Astrocyte of the spinal cord (primary cell): ENCODE measurements at places on chromosomes 11 and 22.

DNA sequence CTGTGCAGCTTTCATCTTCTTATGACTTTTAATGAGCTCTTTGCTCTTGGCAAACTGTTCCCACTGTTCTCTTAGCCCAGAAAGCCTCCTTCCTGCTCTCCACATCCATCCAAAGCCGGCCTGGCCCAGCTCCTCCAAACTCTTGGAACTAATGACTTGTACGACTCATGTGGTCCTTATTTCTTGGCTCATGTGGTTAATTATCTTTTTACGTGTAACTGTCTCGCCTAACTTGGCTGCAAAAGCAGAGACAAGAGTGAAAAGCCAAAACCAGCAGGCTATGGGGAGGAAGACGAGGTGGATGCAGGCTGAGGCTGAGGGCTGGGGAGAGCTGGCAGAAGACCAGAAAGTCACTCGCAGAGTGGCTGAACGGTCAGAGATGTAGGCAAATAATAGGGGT is 5.5 kb downstream of the CSNK2A3 start:
- no peak for DNase-seq

- DNase-seq = no peak
These were observed 96.8 kb upstream of the THY1 start for GRCh38 chr11:119519796-119520195.

GRCh38 chr11:32497951-32498350 is 62.6 kb upstream of the WT1 start:
- no peak for DNase-seq

DNA sequence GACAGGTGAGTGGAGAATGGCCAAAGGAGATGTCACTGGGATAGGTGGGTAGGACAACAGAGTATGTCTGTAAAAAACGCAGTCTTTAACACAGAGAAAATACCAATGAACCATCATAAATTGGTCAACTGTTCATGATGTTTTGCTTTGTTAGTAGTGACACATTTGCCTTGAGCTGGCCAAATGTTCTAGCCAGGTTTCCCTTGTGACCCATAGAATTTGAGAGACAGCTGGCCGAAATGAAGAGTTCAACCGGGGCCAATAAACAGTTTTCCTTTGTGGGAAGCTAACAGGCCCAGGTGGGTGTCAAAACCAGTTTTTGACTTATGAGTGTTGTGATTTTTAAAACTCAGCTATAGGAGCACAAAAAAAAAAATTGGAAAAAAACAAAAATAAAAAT is 116.6 kb upstream of the BID start:
- no peak for DNase-seq

- DNase-seq = no peak
These were observed 319.7 kb downstream of the LARGE1 start for GRCh38 chr22:33600595-33600994.

- DNase-seq = no peak
These were observed 249.1 kb downstream of the CTTN start for GRCh38 chr11:70647188-70648166.

GRCh38 chr11:23497040-23497439 is 636.8 kb upstream of the CCDC179 start:
- no peak for DNase-seq

GRCh38 chr11:75100314-75100713 is 3.6 kb upstream of the OR2AT4 start:
- peak; percentile 2 for DNase-seq

DNA sequence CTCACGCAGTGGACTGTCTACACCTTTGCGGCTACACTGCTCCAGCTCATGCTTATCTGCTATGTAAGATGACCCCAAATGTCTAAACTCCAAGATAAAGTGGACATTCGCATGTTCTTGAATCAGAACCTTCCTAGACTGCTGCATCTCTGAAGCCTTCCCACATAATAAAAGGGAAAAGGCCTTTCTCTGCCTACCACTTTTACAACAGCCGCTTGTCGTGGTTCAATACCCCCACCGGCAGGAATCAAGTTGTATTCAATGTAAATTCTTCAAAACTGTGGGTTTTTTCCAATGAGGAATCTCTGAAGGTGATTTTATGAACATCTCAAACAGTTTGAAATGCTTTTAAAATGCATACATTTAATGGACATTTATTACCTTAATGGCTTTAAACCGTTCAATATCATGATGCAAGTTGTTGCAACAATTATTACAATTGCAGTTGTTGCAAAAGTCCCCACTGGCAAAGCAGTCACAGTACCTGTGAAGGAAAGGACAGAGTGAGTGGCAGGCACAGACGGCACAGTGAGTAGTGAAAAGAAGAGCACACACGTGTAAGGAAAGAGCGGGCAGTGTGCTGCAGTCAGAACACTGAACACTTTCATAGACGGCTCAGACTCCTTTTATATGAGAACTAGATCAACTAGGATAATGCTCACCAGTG is 31.2 kb downstream of the GAL start:
- DNase-seq = no peak

DNA sequence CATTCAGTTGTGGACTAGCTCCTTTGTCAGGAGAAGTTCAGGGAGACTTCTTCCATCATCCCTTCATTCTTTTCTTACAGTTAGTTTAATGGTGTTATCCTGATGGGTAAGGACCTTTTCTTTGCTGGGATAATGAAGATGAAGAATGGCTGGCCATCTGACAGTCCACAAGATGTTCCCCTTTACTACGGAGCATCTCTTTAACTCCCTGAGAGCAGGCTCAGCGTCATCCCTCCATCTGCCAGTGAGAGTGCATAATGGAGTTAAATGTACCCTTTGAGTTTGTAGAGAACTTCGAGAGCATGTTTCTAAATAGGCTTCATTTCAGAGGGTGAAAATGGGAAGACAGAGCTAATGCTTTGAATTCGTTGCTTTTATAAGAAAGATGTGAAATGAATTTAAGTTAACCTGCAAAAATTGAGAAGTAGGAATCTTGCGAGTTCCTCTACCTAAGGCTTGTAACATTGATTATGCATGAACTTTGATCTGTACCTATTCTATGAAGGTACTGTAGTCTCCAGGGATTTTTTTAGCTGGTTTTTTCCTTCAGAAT is 1.7 kb downstream of the EP300 start:
- peak; percentile 37 for DNase-seq

DNA sequence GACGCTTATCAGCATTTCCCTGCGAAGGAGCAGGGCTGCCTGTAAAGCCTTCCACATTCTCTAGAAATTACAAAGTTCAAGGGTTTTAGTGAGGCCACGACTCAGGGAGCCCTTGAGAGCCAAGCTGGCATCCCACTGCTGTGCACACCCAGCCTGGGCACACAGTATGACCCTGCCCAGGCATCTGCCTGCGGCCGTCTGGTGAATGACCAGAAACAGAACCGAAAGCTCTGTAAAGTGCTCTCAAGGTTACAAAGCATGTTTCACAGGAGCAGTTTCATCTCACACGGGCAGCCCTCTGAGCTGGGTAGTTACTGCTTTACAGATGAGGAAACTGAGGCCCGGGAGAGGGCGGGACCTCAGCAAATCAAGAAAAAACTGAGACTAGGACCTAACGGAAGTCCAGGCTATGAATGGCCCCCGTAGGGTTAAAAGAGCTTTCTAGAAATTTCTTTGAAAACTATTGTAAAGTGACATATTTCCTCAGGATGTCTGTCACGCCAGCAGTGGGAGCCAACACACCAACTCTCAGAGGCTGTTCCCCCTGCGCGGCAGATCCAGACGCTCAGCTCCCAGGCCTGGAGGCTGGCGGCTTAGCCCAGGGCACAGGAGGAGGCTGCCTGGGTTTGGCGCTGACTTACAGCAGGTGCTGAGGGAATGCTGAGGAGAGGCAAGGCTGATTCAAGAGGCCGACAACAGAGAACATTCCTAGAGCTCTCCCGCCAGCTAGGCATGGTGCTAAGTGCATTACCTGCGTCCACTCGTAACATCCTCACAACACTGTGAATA is 7.7 kb upstream of the TCF20 start:
- DNase-seq = no peak

DNA sequence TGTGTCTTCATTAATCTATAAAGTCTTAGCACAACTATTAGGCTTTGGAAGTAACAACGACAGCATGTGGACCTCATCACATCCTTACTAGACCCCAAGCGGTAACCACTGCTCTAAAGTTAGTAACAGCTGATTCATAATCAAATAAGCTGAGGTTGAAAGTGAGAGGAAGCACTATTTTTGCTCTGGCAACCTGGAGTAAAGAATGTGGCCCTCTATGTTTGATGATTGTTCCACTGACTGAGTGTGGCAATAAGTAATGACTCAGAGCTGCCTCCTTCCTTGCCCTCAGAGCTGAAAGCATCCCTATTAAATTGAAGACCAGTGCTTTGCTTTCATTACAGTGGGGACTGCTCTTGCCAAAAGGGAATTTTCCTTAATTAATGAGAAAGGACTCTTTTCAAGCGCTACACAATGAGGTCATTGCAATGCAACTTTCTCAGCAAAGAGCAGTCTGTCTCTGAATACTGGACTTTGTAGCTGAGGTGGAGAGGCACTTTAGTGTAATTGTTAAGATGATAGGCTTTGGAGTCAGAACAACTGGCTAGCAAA is 906.1 kb upstream of the RAG2 start:
- DNase-seq = peak; percentile 90

DNA sequence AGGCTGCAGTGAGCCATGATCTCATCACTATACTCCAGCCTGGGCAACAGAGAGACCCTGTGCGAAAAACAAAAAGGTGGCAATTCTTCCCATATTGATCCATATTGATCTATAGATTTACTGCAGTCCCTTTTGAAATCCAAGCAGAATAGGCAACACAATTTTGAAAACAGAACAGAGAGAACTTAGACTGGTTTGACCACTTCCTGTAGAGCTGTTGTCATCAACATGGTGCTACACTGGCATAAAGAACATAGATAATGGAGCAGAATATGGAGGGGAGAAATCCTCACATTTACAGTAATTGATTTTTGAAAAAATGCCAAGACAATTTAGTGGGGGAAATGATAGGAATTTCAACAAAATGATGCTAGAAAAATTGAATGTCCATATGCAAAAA is 34.1 kb downstream of the GRK3 start:
- DNase-seq = no peak

DNA sequence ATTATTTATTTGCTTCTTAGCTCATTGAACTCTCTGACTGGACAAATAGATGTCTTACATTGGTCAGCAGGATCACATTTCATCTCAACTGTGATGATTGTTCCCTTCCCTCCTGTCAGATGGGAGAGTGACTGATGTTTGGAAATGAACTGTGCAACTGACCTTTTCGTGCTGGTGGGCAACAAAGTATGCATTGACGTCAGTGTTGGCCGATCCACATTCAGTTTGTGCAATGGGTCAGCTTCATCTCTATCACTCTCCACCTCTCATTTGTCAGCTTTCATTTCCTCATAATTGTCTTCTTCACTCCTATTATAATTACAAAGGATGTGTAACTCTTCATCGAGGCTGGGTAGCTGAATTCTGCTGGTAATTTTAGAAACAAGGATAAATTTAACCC is 71.3 kb downstream of the PPP2R1B start:
- peak; percentile 90 for DNase-seq

- DNase-seq = no peak
These were observed 141.6 kb downstream of the ELP4 start for GRCh38 chr11:31651208-31651607.

DNA sequence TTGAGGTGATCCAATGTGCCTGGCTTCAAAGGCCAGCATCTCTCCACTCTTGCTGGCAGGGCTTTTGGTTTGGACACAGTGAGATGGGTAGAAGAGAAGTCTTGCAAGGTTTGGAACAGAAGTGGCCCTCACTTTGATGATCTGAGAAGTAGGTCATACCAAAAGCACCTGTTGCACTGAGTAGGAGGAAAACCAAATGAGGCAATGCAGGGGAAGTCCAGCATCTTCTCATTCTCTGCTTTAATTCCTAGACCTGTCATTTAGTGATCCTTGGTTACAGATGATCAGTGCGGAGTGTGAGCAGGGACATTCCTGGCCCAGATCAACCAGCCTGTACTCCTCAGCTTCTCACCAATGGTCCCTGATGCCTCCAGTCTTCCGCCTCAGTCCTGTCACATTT is 990.5 kb downstream of the OPCML start:
- no peak for DNase-seq

DNA sequence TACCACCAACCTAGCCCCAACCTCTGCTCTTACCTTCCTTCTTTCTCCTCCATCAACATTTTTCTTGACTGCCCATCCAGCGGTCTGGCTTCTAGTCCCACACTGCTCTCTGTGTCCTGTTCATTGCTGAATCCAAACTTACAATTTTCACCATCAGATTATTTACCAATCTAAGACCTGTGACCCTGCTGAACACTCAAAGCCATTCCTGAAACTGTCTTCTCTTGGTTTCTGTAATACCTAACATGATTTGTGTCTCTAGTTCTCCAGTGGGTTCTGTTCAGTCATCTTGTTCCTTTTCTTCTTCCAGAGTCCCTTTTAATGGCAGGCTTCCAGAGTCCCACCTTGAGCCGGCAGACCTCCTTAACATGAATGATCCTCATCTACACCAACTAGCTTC is 24.1 kb downstream of the RRAS2 start:
- no peak for DNase-seq

GRCh38 chr22:48957311-48957986 is 870.2 kb downstream of the BRD1 start:
- no peak for DNase-seq

DNA sequence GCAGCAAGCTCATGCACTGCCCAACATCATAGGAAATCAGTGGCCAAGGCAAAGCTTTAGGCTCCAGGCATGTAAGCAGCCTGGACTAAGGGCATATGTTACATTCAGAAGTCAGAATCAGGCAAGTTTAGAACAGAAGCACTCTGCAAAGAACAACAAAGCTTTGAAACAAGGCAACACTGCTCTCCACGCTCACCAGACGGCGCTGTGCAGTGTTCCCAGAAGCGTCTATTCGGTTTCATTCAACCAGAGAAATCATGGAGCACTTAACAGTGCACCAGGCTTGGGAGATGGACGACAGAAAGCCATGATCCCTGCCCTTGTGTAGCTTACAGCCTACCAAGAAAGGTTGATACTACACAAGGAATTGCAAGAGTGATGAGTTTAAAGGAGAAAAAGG is 555.8 kb downstream of the BUD13 start:
- DNase-seq = peak; percentile 39

GRCh38 chr11:96486890-96487611 is 97.2 kb downstream of the JRKL start:
- peak; percentile 58 for DNase-seq

- DNase-seq = peak; percentile 53
These were observed 21.4 kb upstream of the PANX2 start for GRCh38 chr22:50148991-50149721.

DNA sequence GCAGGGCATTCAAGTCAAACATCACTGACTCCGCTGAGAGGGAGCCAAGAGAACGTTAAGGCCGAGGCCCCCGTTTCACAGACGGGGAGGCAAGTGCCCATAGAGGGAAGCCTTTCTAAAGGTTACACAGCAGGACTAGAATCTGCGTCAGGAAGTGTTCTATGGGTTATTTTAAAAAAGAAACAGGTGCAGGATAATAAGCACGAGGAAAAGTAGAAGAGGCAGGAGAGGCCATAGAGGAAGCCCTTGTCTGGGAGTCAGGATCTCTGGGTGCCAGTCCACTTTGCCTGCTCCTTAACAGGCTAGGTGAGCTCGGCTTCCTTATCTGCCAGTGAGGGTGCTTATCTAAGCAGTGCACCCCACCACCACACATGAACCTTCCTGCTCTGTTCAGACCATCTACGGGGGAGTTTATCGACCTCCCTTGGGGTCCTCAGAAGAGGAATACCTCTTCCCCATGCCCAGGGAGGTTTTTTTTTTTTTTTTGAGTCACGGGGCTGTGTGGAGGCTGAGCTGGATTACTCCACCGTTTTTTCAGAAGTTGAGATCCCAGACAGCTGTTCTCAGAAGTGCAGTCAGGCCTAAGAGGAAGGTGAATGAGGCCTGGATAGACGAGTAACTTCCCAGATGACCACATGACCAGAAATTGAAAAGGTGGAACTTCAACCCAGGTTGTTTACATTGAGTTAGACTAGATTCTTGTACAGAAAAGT is 1.2 kb upstream of the FCHSD2 start:
- DNase-seq = no peak
